Fibroblast of the aortic adventitia (primary cell): ENCODE measurements at places on chromosomes 16 and 17. TPM values are rescaled to one million over a fixed set of nuclear protein-coding genes. Genes with fewer than 3 reads are reported as not detected.

The IRX3 gene
- total RNA-seq: 0.09 and 1.8 TPM in 2 replicates

- DNase-seq: no peak
Measured at GRCh38 chr16:24984903-24985675, 30.1 kb downstream of the ARHGAP17 start.

The JPH3 gene
- not detected in 2 replicates for total RNA-seq

The CYBA gene
- total RNA-seq: 41.5 and 98.0 TPM in 2 replicates

- DNase-seq: no peak
Measured at GRCh38 chr17:28412099-28412498, 6.1 kb upstream of the SLC46A1 start.
